ENCODE measurements at places on chromosomes 6 and 20.

DNA sequence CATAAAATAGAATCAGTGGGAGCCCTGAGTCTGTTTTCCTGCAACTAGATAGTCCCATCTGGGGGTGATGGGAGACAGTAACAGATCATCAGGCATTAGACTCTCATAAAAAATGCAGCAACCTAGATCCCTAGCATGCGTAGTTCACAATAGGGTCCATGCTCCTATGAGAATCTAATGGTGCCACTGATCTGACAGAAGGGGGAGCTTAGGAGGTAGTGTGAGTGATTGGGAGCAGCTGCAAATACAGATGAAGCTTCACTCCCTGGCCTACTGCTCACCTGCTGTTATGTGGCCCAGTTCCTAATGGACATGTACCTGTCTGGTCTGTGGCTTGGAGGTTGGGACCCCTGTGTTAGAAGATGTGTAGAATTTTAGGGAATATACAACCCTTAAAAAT is 904.5 kb upstream of the EPHA7 start:
- no peak for DNase-seq

GRCh38 chr6:65745614-65746013 is 38.6 kb upstream of the EYS start:
- no peak for DNase-seq

DNA sequence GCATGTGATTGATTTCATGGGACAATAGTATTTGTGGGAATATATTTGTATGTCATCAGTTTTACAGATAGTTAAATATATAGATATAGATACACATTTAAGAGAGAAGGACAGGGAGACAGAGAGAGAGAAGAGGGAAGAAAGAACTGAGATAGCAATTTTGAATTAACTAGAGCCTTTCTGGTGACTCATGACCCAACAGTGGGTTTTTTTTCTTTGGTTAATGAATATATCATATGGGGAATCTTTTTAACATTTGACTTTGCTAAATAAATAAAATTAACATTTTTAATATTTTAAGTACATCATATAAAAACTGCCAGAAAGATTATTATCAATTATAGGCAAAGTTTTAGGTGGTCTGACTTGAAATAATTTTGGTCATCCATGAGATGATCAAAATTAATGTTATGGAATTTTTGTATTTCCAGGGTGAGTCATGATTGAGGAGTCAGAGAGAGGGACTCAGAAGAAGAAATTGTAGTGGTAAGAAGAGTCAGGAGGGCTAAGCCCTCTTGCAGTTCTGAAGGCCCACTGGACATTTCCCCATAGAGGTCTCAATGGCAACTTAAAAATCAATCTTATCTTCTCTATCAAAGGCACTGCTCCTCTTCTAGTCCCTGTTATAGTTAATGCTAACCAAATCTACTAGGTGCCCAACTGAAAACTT is 508.1 kb upstream of the MAP3K7 start:
- DNase-seq = no peak

- DNase-seq = no peak
Measured at GRCh38 chr6:73340048-73340447, 14.0 kb downstream of the DPPA5 start.

GRCh38 chr20:48771542-48771941 is 56.3 kb downstream of the PREX1 start:
- DNase-seq = no peak

GRCh38 chr6:22829070-22829469 is 259.7 kb downstream of the HDGFL1 start:
- no peak for DNase-seq

DNA sequence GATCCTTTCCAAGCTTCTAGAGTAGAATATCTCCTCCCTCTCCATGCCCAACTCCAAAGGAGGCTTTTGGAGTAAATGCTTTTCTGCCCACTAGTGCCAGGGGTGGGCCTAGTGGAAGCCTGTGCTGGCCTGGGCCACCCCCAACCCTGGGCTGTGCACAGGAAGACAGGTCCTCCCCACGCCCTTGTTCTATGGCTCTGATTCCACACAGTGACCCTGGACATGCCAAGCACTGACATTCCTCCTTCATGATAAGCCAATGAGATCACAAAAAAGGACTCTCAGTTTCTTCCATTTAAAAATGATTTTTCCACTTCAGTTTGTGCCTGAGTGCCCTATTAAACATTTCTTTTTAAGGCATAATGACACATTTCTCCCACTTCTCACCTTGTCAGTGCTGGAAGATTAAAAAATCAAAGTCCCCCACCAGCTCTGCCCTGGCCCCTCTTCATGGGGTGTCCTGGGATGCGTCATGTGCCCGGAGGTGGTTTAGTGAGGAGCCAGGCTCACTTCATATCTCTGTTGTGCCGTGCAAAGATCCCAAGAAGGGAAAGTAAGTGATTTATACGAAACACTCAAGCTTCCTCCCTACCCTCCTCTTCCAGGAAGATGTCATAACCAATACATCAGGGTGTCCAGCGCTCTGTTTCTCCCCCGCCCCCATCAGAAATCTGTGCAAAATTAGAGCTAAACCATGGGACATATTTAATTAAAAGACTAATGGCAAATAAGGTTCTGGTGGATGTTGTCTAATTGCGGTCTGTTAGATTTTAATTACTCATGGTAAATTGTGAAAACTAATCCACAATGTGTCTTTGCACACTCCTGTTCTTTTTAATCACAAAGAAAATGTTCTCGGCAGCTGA is 255.0 kb downstream of the NRN1 start:
- DNase-seq = no peak
